ENCODE measurements at places on chromosomes 2 and 18.

- DNase-seq: no peak
Observed at GRCh38 chr2:10772868-10773215, 39.7 kb downstream of the PDIA6 start.

- no peak for DNase-seq
Observed at GRCh38 chr2:121485039-121485438, 45.6 kb upstream of the RNU4ATAC start.

DNA sequence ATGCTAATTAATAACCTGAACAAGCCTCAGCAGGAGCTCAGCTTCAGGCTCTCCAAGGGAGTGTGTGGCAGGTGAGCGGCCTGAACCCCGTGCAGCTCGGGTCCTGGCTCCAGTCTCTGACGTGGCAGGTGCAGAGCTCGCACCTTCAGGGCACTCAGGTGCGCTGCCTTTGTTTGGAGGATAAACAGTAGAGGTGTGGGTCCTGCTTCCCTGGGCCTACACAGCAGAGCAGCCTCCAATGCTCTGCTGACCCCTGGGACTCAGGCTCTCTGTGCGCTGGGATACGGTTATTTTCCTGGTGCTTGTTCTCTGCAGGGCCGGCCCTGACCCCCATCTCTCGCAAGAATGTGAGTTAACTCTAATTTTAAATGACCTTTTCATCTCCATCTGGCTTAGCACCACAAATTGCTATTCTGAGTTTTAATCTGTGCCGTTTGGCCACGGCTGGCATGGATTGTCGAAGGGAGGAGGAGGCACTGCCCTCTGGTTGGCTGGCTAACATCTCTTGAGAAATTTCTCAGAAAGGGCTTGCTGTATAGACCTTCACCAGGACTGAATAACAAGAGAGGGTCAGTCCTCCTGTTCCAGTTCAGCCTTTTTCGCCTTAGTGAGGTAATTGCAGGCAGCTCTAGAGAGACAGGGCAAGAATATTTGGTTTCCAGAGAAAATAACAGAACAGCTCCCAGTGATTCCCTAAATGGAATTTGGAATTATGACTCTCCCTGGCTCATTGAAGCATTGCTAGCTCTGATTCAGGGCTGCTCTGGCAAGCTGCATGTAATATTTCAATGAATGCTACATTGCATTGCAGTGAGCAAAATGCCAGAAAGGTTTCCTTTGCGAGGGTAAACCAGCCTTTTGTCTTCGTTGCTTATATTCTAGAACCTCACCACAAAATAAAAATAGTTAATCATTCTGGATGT lies 161.8 kb downstream of the DCDC2C start:
- DNase-seq: no peak

DNA sequence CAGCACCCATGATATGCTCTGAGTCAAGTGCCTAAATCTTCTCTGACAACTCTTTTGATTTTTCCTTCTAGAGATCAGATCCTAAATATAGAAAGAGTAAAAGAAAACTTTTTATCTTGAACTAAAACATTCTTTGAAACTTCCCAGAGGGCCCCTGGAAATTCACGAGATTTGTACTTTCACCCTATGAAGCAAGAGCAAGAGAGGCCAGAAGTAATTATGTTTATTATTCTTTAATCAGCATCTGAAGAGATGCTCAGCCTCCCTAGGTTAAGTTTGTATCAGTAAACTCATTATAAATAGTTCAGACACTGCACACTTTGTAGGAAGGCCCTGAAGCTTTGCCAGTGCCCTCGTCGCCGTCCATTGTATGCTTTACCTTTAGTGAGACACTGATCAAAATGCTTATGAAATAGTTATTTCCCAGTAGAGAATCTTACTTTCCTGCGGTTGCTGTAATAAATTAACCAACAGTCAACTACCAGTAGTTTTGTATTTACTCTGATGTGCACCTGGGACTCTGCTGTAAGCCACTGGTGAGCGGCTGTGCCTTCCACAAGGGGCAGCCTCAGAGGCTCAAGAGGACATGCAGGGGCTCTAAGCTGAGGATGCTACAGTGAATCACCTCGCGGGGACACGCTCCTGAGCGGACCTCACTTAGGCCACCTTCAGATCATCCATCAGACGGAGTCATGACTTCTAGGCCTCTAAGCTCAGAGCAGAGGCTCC lies 71.9 kb downstream of the BIN1 start:
- no peak for DNase-seq

- DNase-seq: peak; percentile 43
Observed at GRCh38 chr2:29459445-29460179, 344.4 kb downstream of the CLIP4 start.

- DNase-seq: no peak
Observed at GRCh38 chr2:216792222-216793021, 67.4 kb downstream of the TNP1 start.

GRCh38 chr2:149375801-149376361 lies 45.5 kb downstream of the LYPD6 start:
- peak; percentile 87 for DNase-seq

GRCh38 chr2:227849906-227850305 lies 21.5 kb upstream of the DAW1 start:
- DNase-seq: no peak

DNA sequence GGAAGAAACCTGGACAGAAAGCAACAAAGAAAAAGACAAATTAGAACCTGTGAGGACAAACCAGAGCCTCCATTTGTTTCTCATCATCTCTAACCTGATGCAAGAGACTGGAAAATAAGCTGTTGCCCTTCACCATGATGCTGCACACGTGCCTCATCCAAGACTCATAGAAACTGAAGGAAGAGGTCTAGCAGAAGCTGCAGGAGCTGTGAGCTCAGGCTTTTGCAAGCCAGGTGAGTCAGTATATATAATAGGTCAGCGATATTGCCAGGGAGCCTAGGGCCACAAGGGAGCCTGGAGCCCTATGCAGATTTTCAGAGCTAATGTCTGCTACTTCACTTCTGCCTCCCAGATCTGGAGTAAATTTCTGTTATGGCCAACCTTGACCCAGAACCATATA lies 163.1 kb downstream of the LNPK start:
- no peak for DNase-seq
